ENCODE measurements at places on chromosomes 13 and 19.

DNA sequence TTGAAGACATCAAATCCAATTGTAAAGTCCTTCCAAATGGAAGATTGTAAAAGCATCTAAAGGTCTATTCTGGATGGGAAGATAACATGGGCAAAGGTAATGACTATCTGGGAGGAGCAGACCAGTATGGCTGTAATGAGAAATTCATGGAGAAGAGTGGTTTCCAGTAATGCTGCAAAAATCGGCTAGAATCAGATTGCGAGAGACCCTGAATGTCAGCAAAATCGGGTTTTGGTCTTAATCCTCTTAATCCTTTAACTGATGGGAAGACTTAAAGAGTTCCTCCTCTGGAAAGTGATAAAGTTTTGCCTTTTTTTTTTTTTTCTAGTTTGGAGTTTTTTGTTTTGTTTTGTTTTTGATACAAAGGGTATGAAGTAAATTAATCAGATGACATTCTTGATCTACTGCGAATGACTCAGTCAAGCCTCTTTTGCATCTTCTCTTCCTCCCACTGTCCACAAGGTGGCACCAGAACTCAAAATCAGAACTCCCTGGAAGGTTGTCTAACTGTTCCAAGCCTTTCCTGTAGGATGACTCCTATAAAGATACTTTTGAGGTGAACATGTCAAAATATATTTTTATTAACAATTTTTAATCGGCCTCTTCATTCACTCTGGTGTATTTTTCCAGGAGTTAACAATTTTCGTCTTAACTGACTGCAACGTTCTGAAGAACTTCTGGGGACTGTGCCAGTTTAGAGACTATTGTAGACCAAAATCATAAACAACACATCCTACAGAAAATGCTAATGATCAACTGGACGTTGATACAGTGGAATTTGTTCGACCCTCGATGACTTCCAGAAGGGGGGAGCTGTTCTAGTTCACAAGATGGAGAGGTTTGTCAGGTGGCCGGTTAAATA, 213.3 kb upstream of the MIR17HG start:
- peak; percentile 11 for DNase-seq

DNA sequence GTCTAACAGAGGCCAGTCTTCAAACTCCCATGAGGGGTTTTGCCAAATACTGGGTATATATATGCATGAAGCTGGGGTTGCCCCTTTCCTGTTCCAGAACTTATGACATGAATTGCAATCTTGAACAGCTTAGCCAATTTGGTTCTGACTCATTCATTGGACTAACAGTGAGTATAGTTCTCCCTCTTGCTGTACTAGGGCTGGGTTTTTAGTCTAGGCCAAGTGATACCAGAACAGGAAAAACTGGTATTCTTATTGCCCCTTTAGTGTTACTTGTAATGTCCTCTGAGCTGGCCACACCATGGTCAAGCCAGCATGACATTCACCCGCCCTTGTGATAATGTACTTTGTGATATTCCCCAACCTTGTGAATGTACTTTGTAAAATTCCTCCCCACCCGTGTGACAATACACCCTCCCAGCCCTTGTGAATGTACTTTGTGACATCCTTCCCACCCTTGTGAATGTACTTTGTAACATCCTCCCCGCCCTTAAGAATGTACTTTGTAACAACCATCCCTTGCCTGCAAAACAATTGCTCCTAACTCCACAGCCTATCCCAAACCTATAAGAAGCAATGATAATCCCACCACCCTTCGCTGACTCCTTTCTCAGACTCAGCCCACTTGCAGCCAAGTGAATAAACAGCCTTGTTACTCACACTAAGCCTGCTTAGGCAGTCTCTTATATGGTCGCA, 26.9 kb downstream of the ZNF846 start:
- no peak for DNase-seq

- no peak for DNase-seq
Measured at GRCh38 chr13:97934590-97934989, 18.9 kb upstream of the IPO5 start.

GRCh38 chr19:41597600-41598041, 21.7 kb downstream of the CEACAM21 start:
- DNase-seq, result peak; percentile 58

DNA sequence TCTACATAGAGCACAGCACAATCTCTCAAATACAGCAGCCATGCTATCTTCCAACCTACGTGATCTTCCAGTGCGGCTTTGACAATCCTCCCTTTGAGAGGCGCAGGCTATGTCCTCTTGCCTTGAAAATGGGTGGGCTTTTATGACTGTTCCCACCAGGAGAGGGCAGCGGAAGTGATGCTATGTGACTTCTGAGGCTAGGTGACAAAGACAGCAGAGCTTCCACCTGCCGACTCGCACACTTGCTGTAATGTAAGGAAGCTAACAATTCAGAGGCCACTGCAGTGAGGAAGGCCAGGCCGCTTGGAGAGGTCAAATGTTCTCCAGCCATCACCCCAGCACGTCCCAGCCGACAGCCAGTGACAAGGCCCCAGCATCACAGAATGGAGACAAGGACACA, 65.8 kb downstream of the MRPL57 start:
- DNase-seq, result no peak

GRCh38 chr13:40960716-40961115, 58.4 kb downstream of the ELF1 start:
- DNase-seq, result no peak

DNA sequence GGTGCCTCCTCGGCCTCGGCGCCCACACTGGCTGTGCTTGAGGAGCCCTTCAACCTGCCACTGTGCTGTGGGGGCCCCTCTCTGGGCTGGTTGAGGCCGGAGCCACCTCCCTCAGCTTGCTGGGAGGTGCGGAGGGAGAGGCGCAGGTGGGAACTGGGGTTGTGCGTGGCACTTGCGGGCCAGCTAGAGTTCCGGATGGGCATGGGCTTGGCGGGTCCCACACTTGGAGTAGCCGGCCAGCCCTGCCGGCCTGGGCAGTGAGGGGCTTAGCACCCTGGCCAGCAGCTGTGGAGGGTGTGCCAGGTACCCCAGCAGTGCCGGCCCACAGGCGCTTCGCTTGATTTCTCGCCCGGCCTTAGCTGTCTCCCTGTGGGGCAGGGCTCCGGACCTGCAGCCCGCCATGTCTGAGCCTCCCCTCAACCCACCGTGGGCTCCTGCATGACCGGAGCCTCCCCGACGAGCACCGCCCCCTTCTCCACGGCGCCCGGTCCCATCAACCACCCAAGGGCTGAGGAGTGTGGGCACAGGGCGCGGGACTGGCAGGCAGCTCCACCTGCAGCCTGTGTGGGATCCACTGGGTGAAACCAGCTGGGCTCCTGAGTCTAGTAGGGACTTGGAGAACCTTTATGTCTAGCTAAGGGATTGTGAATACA, 723.8 kb downstream of the DIAPH3 start:
- DNase-seq, result no peak

DNA sequence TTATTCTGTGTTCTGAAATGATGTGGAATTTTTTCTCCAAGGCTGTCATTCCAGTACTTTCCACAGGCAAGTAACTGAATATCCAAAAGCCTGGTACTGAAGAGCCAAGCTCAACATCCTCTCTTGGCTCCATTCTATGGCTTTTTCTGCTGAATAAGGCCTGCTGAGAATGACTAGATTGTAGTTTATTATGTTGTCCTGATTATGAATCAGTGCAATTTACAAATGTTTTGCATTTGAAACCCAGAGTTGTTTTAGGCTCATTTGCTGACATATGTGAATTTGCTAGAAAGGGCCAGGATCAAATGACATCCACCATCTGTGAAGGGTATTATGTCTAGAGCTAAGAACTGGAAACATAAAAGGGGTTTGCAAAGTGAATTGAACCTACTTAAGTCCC, 596.6 kb downstream of the KCTD12 start:
- no peak for DNase-seq

GRCh38 chr13:91079176-91079575, 268.3 kb upstream of the MIR17HG start:
- DNase-seq, result no peak

DNA sequence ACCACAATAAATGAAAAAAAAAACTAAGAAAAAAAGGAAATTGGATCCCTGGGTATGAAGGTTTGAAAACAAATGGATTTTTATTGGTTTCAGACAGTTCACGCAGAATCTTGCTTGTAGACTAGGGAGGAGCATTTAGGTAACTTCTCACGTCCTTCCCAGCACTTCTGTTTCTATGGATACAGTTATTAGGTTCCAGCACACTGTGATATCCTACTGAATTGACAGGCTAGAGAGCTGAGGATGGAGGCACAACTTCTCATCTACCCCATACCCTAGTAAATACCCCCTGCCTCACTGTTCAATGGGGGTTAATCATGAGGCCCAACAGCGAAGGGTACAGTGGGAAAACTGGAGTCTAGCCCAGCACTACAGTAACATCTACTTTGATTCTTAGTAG, 304.1 kb downstream of the ENOX1 start:
- no peak for DNase-seq

Measured in naive thymus-derived CD4-positive, alpha-beta T cell (primary cell).